ENCODE measurements at places on chromosomes 2 and 18.

DNA sequence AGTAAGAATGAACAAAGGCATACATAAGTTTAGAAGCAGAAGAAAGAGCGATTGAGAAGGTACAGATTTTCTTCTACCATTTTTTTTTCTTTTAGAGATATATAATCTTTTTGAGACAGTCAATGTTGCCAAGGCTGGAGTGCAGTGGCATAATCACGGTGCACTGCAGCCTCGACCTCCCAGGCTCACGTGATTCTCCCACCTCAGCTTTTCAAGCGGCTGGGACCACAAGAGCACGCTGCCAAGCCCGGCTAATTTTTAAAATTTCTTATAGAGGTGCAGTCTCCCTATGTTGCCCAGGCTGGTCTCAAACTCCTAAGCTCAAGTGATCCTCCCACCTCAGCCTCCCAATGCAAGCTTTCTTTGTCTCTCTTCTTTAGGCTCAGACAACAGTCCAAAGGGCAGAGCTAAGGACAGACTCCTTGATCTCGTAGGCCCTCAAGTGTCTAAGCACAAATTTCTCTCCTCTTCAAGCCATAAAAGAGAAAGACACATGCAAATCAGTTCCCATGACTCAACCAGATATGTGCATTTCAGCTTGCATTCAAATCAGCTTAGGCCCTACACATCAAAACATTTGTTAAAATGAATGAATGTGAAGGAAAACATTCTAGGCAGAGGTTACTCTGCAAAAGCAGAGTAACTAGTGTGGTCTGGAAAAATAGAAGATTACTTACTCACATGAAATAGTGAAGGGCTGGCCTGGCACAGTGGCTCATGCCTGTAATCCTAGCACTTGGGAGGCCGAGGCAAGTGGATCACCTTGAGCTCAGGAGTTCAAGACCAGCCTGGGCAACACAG is 18.0 kb downstream of the ITSN2 start:
- no peak for DNase-seq

- no peak for DNase-seq
These were observed 106.4 kb upstream of the NCKAP5 start for GRCh38 chr2:133674433-133675331.

GRCh38 chr2:206502729-206503128 is 59.4 kb downstream of the ADAM23 start:
- no peak for DNase-seq

DNA sequence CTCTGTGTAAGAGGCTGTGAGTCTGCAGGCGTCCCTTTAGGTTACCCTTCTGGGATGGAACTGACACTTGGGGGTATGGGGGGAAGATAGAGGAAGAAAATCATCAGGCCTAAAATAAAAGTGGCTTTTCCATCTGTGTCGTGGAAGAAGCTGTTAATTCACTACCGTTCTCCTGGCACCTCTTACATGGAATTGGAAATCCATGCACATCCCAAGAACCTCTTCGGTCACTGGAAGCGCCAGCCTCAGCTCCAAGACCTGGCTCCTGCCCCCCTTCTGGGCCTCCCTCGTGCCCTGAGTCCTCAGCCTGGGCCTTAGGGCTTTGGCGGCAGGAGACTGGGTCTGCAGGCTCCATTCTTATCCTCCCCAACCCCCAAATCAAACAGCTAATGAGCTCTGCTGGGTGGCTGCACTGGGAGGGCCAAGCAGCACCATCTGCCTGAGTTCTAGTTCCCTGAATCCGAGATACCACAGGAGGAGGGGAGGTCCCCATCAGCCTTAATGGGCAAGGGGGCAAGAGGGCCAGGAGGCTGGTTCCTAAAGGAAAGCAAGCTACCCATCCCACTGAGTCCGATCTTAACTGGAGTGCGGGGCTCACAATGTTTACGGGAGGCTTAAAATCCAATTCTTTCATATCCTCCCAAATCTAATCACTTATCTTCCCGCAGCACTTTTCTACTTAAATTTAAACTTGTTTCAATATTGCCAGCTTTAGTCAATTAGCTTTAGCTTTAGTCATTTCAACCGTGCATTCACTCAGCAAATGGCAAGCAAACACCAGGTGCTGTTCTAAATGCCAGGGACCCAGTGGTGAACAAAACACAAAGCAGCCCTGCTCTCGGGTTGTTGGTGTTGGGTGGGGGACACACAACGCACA is 52.8 kb downstream of the FAM178B start:
- peak; percentile 37 for DNase-seq

GRCh38 chr18:11989966-11990380 is 8.7 kb downstream of the IMPA2 start:
- no peak for DNase-seq

DNA sequence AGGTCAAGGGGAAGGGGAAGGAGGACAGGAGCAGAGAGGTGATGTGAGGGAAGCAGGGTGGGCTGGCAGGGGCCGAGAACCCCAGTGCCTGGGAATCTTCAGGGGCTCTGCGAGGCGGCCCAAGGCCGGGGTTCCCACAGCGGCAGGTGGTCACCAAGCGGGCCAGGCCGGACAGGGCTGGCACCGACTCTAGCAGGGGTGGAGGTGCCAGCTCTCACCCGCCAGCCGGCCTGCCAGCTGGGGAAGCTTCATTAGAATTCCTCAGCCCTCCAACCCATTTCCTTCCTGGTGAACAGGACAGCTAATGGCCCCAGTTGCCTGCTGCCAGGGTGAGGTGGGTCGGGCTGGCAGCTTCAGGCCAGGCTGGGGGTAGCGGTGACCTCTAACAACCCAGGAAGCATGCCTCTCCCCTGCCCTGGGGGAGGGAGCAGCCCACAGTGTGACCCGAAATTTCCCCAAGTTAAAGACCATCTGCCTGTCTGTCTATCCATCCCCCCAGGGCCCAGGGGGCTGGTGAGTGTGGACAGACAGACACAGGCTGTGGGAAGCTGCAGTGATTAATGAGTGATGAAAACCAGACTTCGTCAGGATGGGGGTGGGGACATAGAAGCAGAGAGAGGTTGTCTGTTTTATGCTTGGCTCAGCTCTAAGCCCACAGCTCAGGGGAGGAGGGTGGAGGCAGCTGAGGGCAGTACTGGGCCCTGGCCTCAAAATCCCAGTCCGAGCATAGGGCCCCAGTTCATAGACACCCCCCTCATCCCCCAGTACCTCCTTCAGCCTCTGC is 144.1 kb downstream of the ZFP36L2 start:
- DNase-seq = no peak
